ENCODE measurements at places on chromosomes 2 and 18. TPM values are rescaled to one million over a fixed set of nuclear protein-coding genes. Genes with fewer than 3 reads are reported as not detected.
A peak's percentile ranks its signal among the peaks of the same experiment; 100 is the strongest.

The STAT1 gene
- 37.8 TPM for total RNA-seq

The IL36A gene
- total RNA-seq: not detected

GRCh38 chr2:217999595-217999959 is 3.2 kb downstream of the TNS1 start:
- no peak for DNase-seq

- DNase-seq: no peak
Observed at GRCh38 chr2:189208254-189208653, 28.7 kb upstream of the COL5A2 start.

- no peak for DNase-seq
Observed at GRCh38 chr2:110219496-110220189, 7.3 kb upstream of the MTLN start.

- DNase-seq: no peak
Observed at GRCh38 chr2:158011055-158011771, 90.5 kb upstream of the UPP2 start.

DNA sequence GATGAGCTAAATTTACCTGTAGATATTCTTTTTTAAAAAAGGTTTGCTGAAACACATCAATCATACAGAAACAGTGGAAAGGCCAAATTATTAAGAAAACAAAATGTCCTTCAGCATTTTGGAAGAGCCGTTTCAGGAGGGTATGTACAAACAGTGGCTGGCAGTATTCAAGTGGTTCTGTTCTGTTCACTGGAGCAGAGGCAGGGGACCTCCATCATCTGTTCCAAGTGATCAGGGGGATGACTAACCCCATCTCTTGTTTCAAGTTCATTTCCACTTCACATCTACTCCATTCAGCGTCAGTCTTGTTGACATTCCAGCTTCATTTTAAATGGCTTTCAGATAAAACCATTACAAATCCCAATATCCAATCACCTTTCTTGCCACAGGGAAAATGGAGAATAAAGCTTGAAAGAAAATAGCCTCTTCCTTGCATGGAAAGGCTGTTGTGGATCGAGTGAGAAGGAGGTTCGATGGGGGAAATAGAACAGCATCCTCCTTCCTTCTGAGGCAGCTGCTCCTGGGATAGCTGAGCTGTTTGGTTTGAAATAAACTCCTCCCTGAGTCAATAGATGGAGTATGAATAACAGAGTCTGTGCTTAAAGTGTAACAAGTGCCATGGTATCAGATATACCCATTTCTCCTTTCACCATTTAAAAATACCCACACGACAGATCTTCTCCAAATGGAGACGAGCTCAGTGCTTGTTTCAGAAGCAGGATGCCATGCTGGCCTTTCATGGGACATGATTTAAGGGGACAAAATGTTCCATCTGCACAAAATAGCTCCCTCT is 63.7 kb upstream of the OTOF start:
- no peak for DNase-seq

The EMILIN2 gene
- total RNA-seq: 0.06 TPM

DNA sequence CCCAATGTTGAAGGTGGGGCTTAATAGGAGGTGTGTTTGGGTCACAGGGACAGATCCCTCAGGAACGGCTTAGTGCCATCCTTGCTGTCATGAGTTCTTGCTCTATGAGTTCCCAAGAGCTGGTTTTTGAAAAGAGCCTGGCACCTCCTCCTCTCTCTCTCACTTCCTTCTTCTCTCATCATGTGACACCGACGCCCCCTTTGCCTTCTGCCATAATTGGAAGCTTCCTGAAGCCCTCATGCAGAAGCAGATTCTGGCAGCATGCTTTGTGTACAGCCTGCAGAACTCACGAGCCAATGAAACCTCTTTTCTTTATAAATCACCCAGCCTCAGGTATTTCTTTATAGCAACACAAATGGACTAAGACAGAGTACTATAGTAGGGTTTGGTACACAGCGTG is 100.4 kb upstream of the SH3BP4 start:
- DNase-seq: no peak

GRCh38 chr2:27572998-27573429 is 9.8 kb upstream of the ZNF512 start:
- no peak for DNase-seq

DNA sequence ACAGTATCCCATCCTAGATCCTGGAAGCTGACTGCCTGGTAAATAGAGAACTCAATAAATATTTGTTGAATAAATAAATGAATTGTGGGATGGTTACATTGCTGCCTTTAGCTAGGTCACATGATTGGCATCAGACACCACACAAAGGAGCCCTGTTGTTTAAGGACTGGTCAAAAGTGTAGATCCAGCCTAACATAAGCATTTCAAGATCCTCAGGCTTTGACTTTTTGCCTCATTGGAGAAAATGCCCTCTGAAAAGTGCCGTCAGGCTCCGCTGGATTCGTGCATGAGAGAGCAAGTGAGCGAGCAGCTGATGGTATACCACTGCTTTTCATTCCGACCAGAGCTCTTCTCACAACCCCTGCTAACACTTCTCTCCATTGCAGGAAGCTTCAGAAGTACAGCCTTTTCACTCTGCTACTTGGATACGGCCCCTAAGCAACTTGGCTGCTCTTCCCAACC is 1.3 kb upstream of the ZNF24 start:
- DNase-seq: peak; percentile 27

DNA sequence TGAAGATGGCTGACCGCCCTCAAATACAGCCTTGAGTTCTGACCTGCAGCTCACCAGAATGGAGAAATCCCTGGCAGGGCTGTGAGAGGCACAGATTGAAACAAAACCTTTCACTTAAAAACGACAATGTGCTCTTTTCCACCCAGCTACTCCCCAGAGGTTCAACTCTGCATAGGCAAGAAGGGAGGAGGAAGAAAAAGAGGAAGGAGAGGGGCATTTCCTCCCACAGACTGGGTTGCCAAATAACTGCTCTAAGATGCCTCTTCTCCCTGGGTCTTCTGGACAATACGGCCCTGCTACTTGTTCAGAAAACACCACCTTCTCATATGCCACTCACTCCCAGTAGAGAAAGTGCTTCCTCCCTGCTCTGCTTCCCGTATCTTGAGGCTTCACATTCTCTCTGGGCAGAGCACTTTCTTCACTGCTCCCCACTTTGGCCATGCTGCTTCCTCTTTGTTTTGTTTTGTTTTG is 136.4 kb upstream of the SLC1A4 start:
- no peak for DNase-seq

DNA sequence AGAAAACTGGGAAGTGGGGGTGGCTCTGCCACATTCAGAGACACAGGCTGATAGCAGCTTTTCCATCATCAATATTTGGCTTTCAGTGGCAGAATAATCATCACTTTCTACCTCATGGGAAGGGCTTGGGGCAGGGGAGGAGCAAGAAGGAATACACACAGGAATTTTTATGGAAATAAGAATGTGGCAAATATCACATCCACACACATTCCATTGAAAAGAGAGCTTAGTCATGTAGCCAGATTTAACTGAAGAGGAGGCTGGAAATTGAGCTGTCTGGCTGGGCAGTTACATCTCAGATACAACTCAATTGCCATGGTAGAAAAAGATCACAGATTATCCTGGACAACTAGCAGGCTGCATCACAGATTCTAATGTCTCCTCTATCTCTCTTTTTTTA is 1474.0 kb upstream of the ACVR2A start:
- DNase-seq: no peak

The CXCR1 gene
- total RNA-seq: not detected

The OR6B2 gene
- not detected for total RNA-seq

The TEKT4 gene
- total RNA-seq: not detected

DNA sequence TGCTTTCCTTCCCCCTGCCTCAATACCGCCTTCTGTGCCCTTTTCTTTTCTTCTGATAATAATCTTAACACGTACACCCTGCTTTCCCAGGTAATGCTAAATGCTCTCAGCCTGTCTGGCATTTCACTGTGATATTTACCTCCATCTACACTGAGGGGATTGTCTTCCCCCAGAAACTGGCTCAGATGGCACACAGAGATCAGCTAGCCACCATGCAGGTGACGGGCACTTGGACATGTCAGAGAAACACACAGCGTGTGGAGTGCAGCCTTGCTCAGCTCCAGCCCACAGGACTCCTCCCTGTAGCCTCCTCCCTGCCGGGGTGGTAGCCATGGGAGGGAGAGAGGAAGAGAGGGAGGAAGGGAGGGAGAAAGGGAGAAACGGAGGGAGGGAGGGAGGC is 131.2 kb downstream of the EIPR1 start:
- no peak for DNase-seq

- DNase-seq: no peak
Observed at GRCh38 chr2:10774394-10774793, 38.2 kb downstream of the PDIA6 start.

DNA sequence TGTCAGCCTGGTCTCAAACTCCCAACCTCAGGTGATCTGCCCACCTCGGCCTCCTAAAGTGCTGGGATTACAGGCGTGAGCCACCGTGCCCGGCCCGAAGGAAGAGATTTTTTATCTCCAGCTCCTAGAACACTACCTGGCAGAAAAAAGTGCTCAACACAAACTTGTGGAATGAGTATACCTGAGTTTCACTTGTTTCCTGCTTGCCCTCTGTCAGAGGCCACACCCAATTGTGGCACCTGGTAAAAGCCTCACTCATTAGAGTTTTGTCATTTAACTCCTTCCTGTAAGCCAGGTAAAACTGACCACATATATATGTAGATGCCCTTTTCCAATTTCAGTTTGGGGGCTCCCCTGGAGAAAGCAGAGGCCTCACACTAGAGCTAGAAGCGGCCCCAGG is 42.2 kb upstream of the RTN4 start:
- no peak for DNase-seq

GRCh38 chr18:23204589-23205235 is 69.4 kb downstream of the CABLES1 start:
- DNase-seq: no peak

DNA sequence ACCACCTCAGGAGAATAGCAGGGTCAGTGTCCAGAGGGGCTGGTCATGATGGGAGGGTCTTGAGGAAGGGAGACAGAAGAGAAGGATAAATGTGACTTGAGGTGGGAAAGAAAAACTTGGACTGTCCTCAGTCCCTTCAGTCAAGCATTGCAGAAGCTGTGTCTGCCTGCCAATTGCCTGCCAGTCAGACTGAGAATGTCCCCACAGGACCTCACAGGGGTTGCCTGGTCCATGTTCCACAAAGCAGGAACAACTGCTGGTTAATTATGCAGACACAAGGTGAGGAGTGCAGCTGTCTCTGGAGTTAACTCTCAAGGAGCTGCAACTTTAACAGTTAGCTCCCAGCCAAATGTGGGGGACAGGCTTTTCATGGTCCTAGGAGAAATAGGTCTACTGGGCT is 75.7 kb downstream of the TRIM43 start:
- no peak for DNase-seq

GRCh38 chr18:34528177-34528576 is 181.9 kb upstream of the DTNA start:
- DNase-seq: no peak

GRCh38 chr2:190626641-190627210 is 22.2 kb upstream of the NAB1 start:
- DNase-seq: peak; percentile 63

DNA sequence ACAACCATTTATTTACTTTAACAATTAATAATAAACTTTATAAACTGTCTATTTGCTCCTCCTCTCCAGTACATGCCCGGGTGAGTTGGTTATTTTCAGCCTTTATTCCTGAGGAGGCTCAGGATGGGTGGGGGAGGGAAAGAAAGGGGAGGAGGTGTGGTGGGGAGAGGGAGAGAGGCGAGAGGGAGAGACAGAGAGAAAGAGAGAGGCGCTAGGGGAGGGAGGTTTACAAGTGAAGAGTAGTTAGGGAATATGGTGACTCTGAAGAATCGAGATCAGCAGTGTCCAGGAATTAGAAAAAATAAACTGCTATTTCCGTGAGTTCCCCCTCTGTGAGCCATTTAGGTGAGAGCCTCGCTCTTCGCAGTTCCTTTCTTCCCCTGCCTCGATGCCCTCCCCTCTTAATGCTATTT is 138.9 kb downstream of the MEIS1 start:
- DNase-seq: peak; percentile 55

- DNase-seq: no peak
Observed at GRCh38 chr2:86598966-86599365, 24.7 kb downstream of the RNF103 start.

DNA sequence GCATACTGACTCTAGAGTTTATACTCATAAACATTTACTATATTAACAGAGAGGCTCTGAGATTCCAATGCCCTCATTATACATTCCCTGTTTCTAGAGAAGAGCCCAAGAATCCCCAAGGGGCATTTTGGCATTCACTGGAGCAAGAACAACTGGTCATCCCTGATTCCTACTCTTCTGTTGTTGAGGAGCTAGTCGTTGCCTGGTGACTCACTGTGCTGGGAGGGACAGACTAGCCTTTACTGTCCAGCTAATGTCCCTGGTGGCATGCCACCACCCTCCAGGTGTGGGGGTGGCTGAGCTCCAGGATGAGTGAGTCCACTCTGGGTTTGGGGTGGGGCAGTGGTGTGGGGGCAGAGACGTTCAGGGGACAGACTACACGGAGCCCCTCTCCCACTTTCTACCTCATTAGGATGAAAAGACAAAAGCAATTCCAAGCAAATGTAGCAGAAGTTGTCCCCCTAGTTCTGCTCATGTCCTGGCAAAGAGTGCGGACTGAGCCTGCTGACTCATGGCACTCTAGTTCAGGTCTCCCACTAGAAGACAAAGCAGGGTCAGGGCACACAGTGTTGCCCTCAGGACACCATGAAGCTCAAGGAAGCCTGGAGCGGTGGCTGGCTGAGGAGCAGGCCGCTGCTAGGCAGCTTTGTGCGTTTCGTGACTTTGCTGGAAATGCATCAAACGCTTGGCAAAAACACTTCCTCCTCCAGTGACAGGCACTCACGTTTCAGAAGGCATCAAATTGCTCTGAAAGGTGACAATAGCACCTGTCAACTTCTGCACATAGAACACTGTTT is 49.4 kb downstream of the RHOB start:
- no peak for DNase-seq

The STPG4 gene
- not detected for total RNA-seq

- DNase-seq: no peak
Observed at GRCh38 chr2:118986738-118987137, 44.7 kb downstream of the MARCO start.

DNA sequence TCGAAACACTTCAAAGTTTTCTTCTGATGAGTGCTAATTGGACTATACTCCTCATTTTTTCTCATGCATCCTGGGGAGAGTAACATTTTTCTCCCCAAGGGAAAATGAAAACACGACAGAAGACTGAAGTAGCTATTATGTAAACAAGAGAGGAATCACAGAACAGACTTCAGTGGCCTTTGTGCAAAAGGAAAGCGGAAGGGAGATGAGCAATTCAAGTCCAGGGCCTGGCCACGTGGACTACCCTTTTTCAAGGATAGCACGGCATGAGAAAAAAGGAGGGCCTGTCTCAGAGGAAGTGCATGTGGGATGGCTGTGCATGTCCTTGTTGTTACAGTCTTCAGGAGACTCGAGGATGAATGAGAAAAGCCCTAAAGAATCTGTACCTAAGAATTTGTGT is 43.8 kb upstream of the KCNE4 start:
- DNase-seq: no peak

GRCh38 chr18:2961821-2962220 is 51.1 kb downstream of the LPIN2 start:
- no peak for DNase-seq

The KANSL1L gene
- total RNA-seq: 3.0 TPM

DNA sequence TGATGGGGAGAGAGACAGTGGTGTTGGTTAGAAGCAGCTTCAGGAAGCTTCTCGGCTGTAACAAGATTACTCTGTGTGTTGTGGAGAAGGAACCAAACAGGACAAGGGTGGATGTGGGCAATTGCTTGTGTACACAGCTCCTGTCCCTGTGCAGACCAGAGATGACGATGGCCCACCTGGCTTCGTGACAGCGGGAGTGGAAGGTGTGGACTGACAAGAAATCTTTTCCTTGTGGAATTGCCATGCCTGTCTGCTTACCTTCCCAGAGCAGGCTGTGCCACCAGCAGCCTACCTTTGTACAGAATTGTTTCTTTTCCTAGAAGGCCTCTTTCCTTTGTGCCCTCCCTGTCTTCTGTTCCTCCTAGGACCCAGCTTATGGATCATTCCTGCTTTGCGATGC is 93.8 kb downstream of the ITGB1BP1 start:
- DNase-seq: no peak

All from G401 (cell line).